ENCODE measurements at places on chromosomes 11 and 22.

GRCh38 chr11:118921121-118921928 is 4.4 kb downstream of the BCL9L start:
- no peak for DNase-seq

- DNase-seq: no peak
Observed at GRCh38 chr22:40325315-40325714, 21.0 kb upstream of the ADSL start.

- no peak for DNase-seq
Observed at GRCh38 chr11:75150879-75151278, at the start of gene SLCO2B1. TSS of gene SLCO2B1 (plus strand) at chr11:75151107. CDS start at chr11:75151382, 275 bp downstream.

GRCh38 chr22:28759861-28760560 is 12.5 kb upstream of the CCDC117 start:
- DNase-seq: no peak

GRCh38 chr22:41619979-41620588 is 759 bp downstream of the DESI1 start:
- peak; percentile 13 for DNase-seq

DNA sequence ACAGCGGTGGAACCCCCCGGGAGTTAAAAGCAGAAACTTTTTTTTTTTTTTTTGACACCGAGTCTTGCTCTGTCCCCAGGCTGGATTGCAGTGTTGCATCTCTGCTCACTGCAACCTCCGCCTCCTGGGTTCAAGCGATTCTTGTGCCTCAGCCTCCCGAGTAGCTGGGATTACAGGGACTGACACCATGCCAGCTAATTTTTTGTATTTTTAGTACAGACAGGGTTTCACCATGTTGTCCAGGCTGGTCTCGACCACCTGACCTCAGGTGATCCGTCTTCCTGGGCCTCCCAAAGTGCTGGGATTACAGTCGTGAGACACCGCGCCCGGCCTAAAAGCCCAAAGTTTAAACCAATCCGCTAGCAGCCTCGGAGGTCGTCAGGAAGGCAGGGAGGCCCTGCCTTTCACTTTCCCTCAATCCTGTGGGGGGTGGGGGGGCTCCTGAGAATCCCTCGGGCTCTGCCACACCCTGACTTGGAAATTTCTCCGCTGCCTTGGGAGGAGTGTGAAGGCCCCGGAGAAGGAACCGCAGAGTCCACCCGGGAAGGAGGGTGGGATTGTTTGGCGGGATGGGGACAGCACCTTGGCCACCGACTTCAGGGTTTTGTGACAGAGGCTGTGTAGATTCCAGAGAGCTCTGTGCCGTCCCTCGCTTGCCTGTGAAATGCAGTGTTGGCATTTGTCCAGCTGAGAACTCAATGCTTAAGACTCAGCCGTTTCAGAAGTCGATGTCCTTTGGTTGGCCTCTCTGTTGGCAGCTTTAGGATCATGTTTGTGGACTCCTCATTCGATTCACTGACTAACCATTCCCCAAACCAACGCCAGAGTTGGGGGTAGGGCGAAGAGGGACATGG is 1.0 kb downstream of the ARHGAP8 start:
- DNase-seq: no peak

DNA sequence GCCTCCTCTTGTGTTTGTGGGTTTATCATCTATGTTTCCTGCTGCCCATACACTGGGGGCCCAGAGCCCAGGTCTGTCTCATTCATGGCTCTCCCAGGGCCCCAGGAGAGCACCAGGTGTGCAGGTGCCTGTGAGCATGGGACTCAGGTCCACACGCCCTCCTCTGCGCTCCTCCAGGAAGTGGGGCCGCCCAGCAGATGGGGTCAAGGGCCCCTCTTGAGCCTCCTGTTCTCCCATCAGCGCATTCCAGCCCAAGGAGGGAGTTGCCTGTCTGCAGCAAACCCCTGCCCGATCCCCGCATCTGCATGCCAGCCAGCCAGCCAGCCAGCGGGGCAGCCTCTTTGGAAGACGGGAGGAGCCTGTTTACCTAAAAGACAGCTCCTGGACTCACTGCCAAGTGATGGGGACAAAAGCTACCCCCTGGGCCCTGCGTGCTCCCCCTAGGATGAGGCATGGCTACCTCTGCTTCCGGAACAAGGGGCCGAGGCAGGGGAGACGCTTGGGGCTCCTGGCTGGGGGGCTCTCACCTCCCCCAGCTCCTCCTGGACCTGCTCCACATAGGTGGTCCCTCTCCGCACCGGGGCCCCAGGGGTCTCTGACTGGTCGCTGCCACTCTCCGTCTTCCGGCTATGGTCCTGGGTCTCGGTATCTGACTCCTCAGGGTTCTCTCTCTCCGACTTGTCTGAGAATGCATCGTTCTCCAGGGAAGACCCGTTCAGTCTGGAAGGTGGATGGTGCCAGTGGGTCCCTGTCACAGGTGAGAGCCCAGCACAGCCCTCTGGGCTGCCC is 49.7 kb upstream of the CARS1 start:
- DNase-seq: no peak

- DNase-seq: no peak
Observed at GRCh38 chr11:12361682-12362081, 15.7 kb upstream of the PARVA start.

GRCh38 chr11:86228269-86229038 is 16.1 kb upstream of the EED start:
- DNase-seq: no peak

DNA sequence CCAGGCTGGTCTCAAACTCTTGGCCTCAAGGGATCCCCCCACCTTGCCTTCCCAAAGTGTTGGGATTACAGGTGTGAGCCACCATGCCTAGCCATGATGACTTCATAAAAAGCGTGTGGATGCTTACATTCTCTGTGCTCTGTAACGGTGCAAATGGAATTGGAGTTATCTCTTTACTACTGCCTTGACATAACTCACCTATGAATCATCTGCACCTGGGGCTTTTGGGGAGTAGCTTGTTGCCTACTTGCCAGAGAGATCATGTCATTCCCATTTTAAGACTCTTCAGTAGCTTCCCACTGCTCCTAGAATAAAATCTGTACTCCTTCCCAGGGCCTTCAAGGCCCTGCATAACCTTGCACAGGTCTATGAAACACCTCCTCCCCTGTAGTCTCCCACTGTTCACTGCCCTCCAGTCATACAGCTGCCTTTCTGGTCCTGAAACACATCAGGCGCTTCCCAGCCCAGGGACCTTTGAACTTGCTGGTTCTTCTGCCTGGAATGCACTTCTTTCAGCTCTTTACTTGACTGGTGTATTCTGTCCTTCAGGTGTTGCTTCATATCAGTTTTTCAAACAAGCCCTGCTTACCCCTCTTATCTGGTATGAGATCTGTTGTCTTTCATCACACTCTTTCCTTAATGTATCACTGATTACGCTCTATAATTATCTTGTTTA is 19.6 kb upstream of the MOGAT2 start:
- DNase-seq: no peak

DNA sequence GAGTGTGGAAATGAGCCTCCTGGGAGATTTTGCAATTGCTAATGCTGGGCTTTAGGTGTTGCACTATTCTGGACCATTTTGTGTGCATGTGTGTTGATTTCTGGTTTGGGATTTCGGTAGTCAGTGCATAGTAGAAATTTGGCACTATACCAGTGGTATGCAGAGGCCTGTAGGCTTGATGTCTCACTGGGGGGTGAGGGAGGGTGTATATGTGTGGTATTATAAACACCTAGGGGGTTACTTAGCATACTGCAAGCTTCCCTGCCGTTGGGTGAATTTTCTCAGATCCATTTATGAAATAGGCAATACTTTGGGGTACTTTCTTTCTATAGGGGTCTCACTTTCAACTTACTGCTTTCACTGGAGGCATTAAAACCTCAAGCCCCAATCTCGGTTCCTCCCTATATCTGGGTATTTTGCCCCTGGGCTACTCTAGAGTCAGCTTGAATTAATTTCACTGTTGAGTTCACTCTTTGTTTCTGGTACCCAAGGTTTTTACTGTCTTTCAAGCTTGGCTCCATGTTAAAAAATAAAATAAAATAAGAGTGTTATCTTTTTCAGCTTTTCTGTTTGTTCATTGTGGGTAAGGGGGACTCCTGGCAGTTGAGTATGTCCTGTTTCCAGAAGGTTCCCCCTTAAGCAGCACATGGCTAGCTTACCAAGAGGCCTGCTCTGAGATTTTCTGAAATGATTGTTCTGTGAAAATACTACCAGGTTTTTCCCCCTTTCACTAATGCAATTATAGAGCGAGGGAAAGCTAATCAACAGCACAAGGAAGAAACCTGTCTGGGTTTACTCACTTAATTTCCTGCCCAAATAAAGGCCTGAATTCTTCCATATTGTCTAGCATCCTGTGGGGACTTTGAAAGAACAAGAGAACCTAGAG is 45.8 kb downstream of the PPFIBP2 start:
- no peak for DNase-seq

DNA sequence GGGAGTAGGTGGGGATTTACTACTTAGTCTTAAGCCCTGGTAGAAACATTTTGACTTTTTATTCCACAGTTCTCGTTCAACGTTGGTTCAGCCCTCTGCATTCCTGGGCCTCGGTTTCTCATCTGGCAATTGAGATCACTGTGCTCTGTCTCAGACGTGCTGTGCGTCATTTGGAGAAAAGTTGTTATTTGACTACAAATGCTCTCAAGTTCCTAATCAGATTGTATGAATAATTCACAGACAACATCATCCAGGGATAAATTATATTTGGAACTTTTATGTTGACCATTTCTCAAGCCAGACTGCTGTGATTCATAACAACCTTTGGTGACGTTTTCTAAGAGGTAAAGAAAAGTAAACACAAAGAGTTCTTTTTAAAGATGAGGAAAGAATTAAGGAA is 69.2 kb downstream of the BLID start:
- no peak for DNase-seq

DNA sequence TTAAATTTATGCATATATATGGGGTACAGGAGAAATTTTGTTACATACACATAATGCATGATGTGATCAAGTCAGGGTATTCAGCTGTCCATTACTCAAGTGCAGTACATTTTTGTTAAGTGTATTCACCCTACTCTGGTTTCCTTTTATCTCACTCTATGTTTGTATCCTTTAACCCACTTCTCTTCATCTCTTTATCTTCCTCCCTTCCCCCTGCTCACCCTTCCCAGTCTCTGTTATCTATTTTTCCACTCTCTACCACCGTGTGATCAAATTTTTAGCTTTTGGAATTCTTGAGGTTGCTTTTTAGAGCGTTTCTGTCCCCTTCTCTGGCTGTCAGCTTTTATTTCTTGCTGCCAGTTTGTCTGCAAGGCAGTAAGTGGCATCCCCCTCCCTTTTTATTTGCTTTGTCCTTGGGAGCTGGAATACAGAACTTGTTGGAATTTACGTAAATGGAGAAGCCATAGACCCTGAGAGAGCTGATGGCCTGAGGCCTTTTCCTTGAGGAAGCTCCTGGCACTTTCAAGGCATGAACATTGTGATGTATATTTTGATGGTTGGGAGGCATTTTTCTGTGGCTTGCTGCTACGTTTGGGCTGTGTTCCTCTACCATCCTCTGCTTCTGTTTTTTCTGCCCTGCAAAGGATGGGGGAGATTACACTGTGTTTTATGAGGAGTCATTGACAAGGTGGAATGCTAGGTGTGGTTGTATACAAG is 148.6 kb downstream of the LDLRAD3 start:
- DNase-seq: no peak

DNA sequence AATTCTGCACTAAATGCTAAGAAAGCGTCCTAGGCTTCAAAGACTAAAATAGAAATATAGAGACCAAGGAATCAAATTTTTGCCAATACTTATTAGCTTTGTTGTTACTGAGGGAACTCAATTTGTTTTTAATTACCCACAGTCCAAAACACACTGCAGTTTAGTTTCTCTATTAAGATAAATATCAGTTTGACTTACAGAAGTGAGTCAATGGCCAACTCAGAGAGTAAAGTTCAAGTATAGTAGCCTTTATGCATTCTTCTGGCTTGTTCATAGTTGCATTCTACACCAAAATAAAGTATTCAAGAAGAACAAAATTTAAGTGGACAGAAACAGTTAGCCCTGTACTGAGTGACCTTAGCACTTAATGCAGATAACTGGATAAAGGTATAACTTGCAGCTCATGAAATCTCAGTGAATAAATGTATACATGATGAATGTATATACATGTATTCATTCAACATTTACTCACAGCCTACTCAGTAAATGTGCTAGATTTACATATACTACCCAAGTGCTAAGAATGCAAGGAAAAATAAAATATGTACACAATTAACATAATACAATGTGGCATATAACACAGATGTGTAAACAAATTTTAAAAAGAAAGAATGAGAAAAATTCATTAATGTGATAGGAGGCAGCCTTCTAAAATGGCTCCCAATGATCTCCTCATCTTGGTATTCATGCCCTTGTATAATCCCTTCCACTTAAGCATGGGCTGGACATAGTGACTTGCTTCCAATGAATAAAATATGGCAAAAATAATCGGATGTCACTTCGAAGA is 9.7 kb upstream of the RNF141 start:
- DNase-seq: no peak

- DNase-seq: peak; percentile 26
Observed at GRCh38 chr22:24975813-24976341, 23.4 kb downstream of the KIAA1671 start.

DNA sequence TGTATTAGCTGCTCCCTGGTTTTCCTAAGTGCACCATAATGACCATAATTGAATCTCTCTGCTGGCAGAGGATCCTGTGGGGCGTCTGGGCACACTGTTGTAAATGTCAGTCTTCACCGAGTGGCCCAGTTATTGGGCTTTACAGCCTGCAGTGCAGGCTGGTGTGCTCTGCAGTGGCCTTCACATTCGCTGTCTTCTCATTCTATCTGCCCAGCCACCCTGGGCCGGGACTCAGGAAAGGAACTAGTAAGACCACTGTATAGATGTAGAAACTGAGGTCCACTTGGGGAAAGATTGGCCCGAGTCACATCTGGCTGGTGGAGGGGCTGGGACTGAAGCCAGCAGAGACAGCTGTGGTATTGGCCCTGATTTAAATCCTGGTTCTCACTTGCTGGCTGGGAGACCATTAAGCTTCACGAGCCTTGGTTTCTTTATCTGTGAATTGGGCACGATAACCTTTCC is 49.3 kb downstream of the TSPAN18 start:
- no peak for DNase-seq

Data from anterior cingulate cortex (tissue), 58 donors.